ENCODE measurements at places on chromosomes 6 and 20. TPM values are rescaled to one million over a fixed set of nuclear protein-coding genes. Genes with fewer than 3 reads are reported as not detected.
A peak's percentile ranks its signal among the peaks of the same experiment; 100 is the strongest.

- H3K4me1 ChIP-seq, result no peaks in the 10 kb centered on the region
- no peak overlapping the region for H3K4me3 ChIP-seq
- no peak overlapping the region for H3K27ac ChIP-seq
- peaks cover 31% of the 10 kb centered on the region for H3K27me3 ChIP-seq
Measured at GRCh38 chr6:132405143-132405915, 4.1 kb upstream of the MOXD1 start.

GRCh38 chr6:24640166-24640565 is 5.8 kb downstream of the KIAA0319 start:
- no peak overlapping the region for H3K27ac ChIP-seq
- no peaks in the 10 kb centered on the region for H3K27me3 ChIP-seq
- DNase-seq, result no peak

- no peaks in the 10 kb centered on the region for H3K27me3 ChIP-seq
- DNase-seq, result no peak
- no peaks in the 10 kb centered on the region for H3K4me1 ChIP-seq
- H3K4me3 ChIP-seq, result no peak overlapping the region
- H3K36me3 ChIP-seq, result no peaks in the 10 kb centered on the region
- no peak overlapping the region for H3K27ac ChIP-seq
Measured at GRCh38 chr20:59331721-59332329, 31.4 kb downstream of the EDN3 start.

DNA sequence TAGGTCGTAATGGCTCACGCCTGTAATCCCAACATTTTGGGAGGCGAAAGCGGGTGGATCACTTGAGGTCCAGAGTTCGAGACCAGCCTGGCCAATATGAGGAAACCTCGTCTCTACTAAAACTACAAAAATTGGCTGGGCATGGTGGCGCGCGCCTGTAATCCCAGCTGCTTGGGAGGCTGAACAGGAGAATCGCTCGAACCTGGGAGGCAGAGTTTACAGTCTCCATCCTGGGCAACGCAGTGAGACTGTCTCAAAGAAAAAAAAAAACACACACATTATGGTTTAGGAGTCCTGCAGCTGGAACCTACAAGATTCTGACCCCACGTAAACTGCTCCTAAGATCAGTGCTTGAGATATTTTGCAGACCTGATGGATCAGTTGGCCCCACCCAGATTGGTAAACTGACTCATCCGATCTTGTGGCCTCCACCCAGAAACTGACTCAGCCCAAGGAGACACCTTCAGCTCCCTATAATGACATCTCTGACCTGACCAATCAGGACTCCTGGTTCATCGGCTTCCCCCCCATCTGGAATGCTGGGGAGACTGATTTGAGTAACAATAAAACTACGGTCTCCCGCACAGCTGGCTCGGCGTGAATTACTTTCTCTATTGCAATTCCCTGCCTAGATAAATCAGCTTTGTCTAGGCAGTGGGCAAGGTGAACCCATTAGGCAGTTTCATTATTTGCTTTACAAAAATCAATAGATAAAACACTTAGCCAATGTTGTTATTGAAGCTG is 96.2 kb upstream of the BTN3A2 start:
- H3K27ac ChIP-seq, result peak overlapping the region; percentile 38
- DNase-seq, result peak; percentile 73
- H3K27me3 ChIP-seq, result no peaks in the 10 kb centered on the region
- peaks cover 7% of the 10 kb centered on the region for H3K4me1 ChIP-seq

ENPP1 gene
- 39.1 TPM for total RNA-seq

DNA sequence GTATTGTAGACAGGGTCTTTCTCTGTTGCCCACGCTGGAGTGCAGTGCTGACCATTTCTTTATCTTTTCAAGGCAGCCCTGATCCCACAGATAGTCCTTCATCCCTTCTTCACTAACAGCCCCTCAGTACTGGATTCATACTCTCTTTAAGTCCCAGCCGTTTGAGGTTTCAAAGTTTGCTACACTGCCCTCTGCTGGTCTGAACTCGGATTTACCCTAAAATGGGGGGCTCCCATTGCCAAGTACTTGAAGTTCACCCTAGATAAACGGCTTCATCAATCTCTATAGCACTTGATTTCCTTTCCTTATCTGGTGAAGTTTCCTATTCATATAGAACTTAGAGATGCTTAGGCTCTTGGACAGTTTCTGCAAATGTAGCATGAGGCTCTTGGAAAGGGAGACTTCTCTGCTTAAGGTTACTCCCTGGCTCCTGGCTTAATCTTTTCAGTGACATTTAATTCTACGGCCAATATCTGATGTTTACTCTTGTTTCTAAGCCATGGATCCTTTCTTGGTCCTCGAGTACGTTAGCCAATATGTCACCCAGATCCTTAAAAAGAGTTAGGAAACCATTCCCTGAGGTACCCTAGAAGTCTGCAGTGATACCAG is 21.4 kb upstream of the PREP start:
- H3K36me3 ChIP-seq, result no peaks in the 10 kb centered on the region
- H3K27me3 ChIP-seq, result no peaks in the 10 kb centered on the region
- H3K27ac ChIP-seq, result no peak overlapping the region

Measured in H1 (cell line).